Stimulated activated naive CD8-positive, alpha-beta T cell treated with anti-CD3 and anti-CD28 coated beads, Interleukin-15, amount 100 ng/mL, for 72 hours (primary cell): ENCODE measurements at places on chromosomes 7 and 10.

- DNase-seq, result no peak
Observed at GRCh38 chr7:5488286-5488878, 64.7 kb upstream of the TNRC18 start.

GRCh38 chr10:101478956-101479355 is 109.1 kb downstream of the POLL start:
- no peak for DNase-seq

GRCh38 chr10:79048639-79049550 is 19.9 kb upstream of the ZMIZ1 start:
- DNase-seq, result no peak

- no peak for DNase-seq
Observed at GRCh38 chr10:20254078-20254477, 437.8 kb downstream of the PLXDC2 start.

GRCh38 chr7:111975346-111975745 is 230.9 kb downstream of the DOCK4 start:
- DNase-seq, result no peak

DNA sequence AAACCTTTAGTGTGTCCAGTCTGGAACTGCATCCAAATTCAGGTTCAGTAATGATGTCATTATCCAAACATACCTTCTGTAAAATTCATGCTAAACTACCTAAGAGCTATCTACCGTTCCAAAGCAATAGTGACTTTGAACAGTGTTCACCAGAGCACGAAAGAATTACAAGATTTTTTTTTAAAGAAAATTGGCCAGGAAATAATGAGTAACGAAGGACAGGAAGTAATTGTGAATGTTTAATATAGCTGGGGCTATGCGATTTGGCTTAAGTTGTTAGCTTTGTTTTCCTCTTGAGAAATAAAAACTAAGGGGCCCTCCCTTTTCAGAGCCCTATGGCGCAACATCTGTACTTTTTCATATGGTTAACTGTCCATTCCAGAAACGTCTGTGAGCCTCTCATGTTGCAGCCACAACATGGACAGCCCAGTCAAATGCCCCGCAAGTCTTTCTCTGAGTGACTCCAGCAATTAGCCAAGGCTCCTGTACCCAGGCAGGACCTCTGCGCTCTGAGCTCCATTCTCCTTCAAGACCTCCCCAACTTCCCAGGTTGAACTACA is 694 bp upstream of the FAS start:
- DNase-seq, result no peak

DNA sequence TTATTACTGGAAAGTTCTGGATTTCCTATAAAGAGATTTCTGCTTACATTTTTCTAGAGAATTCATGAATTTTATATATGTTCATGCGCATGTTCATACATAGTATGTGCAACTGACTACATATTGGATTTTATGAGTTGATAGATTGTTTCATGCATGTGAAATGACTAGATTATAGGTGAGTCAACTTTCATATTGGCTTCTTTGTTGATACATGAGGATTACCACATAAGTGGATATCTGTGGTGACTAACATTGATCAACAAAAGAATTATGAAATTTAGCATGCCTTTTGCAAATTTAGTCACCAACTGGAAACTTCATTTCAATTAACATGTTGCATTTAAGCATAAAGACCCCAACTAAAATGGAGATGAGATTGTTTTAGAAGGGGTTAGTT is 99.0 kb downstream of the GNAT3 start:
- no peak for DNase-seq

DNA sequence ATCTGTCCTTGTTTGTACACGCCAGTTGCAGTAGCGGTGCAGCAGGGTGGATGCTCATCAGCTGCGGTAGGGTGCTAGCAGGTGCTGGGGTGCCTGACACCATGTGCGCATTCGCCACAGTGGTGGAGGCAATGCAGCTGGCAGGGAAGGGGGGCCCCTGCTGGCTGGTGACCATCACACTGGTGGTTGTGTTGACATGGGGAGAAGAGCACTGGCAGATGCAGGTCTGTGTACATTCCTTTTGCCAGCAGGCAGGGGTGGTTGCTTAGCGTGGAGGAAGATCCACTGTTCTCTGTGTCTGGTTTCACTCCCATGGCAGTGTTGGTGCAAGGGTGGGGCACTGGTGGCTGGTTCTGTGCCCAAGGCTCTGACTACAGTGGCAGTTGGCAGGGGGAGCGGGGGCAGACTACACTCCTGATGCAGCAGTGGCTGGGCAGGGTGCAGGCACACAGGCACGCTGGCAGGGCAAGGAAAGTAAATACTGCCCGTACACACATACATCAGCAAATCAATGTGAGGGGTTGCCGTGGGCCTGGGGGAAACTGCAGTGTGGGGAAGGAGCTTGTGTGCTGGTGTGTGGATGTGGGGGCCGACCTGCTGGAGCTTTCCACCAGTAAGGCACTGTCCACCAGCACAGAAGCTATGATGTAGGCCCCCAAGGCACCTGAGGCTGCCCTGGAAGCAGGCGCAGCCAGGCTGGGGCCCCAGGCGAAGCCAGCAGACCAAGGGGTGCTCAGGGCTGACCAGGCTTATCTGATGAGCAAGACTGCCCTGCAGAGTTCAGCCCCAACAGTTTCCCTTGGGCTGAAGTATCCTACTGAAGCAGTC is 87.2 kb upstream of the UNC5B start:
- DNase-seq, result no peak

DNA sequence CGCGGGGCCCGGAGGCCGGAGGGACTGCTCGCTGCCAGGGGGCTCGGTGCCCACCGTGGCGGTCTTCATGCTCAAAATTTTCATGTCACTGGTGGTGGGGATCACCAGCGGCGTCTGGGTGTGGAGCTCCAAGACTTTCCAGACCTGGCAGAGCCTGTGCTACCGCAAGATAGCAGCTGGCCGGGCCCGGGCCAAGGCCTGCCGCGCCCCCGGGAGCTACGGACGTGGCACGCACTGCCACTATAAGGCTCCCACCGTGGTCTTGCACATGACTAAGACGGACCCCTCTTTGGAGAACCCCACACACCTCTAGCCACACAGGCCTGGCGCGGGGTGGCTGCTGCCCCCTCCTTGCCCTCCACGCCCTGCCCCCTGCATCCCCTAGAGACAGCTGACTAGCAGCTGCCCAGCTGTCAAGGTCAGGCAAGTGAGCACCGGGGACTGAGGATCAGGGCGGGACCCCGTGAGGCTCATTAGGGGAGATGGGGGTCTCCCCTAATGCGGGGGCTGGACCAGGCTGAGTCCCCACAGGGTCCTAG is 2.0 kb downstream of the FZD9 start:
- DNase-seq, result no peak

DNA sequence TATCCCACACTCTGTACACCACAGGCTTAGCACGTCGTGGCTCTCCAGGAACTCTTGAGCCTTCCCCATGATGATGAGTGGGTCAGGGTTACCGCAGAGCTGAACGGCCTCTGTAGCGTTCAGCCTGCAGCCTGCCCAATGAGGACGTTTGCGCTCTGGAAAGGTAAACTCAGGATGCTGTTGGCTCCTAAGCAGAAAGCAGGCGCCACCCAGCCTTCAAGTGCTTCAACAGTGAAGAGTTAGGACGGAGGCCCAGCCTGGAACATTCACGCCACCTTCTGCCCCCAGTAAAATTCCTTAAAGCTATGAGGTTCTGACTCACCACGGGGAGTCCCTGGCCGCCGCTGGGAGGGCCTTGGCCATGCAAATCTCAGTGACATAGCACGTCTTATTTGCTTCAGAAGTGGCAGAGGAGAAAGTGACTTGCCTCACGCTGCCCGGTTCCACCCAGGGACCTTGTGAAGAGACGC is 161.5 kb upstream of the SH2B2 start:
- DNase-seq, result no peak

DNA sequence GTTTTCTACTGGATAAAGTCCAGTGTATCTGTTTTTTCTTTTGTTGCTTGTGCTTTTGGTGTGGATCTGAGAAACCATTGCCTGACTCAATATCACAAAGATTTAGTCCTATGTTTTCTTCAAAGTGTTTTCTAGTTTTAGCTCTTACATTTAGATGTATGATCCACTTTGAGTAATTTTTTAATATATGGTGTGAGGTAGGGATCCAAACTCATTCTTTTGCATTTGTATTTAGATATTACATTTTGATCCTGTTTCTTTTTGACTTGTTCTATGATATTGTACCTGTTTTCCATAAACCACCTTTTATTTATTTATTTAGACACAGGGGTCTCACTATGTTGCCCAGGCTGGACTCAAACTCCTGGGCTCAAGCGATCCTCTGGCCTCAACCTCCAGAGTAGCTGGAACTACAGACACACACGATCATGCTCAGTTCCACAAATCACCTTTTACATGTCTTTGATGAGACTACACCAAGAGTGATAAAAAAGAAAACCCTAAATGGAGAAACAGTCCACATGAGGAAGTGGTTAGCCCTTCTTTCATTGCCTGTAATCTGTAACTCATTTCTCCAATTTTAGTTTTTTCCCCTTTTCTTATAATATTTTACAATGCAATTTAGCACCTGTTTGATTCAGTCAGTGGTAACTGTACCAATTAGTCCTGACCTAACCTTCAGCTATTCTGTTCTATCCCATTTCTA is 86.0 kb downstream of the SLC37A3 start:
- no peak for DNase-seq

DNA sequence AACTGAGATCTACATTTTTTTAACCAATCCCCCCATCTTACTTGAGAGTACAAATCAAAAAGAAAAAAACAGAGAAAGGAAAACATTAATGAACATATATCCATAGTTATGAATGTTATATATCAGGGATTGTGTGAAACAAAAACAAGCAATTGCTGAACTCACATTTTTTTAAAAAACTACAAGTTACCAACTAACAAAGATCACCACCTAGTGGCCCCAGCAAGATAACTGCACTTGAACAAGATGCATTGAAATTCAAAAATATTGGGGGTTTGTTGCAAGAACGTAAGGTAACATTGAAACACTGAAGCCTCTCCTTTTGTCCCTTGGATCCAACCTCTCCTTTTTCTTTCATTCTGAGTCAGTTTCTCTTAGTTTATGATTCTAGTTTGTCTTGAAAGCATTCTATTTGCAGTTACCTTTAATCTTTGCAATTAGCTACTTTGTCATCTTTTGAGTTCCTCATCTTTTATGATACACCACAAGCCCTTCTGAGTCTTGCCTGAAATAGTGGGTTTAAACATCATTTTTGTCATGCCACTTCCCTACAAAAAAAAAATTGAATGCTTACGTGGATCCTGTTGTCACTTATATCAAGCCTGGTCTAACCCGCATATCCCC is 87.3 kb upstream of the TES start:
- DNase-seq, result no peak

- no peak for DNase-seq
Observed at GRCh38 chr10:28077889-28078288, 79.0 kb upstream of the ODAD2 start.

GRCh38 chr7:30866939-30867338 is 44.7 kb upstream of the AQP1 start:
- no peak for DNase-seq

DNA sequence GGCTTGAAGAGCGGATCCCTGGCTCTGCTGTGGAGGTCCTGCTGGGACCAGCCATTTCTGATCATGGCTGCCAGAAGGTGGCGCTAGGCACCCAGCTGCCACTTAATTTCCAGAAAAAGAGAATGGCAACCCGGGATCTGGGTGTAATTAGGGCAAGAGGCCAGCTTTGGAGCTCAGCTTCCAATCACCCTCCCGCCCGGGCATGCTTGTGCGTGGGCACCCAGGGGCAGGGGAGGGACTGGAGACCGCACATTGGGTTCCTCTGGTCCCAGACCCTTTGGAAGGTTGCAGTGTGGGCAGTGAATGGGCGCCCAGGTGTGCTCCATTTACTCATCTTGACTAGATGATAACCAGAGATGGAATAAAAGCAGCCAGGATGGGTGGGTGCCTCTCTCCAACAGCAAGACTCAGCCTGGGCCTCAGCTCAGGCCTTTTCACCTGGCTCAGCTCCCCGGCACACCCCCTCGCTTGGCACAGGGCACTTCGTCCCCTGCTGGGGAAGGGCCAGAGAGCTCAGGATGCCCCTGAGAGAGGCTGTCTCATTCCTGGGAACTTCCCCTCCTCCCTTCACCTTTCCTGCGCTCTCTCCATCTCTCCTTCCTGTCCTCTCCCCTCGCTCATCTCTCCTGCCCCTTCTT is 14.7 kb downstream of the FAM241B start:
- DNase-seq, result peak; percentile 54

DNA sequence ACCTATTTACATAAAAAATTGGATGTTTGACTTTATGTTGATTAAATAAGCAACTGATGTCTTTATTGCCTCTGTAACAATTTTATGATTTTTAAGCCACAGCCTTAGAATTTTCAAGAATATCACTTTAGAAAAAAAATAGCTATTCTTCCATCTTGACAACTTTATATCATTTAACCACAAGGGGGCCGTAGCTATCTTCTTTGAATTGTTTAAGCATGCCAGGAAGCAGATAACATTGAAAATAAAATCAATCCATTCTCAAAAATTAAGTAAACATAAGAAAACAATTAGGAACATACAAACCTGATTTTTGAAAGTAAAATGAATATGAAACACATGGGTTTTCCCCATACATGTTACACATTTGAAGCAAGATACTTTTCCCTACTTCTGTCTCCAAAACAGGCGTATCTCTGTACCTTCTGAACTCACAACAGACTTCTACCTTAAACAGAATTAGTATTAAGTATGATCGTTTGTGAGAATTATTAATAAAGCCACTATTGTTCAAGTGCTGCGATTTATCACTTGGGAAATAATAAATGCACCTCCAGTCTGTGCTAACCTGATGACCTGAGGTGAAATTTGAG is 209.0 kb downstream of the CACNA2D1 start:
- no peak for DNase-seq

DNA sequence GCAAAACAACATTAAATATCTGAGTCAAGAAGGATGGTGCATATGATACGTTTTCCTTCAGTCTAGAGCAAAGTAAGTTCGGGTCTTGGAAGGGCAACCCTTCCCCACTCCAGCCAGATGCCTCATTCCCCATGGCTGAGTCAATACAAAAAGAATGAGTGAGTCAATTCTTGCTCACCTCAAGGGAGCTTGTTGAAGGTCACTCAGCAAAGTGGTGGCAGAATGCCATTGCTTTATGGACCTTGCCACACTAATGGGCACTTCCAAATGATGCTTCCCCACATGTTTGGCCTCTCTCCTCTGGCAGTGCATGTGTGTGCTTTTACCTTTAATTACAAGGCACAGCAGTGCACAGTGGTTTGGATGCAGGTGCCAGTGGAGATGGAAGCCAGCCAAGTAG is 296.5 kb downstream of the SORCS3 start:
- DNase-seq, result no peak

- no peak for DNase-seq
Observed at GRCh38 chr10:77386838-77387237, 250.8 kb downstream of the KCNMA1 start.

- no peak for DNase-seq
Observed at GRCh38 chr7:101151908-101152651, 2.2 kb upstream of the AP1S1 start.

- no peak for DNase-seq
Observed at GRCh38 chr10:33388785-33389184, 54.3 kb upstream of the NRP1 start.

GRCh38 chr7:94530109-94530508 is 20.5 kb downstream of the CASD1 start:
- no peak for DNase-seq
